ENCODE measurements at places on chromosomes 7 and 10.
A peak's percentile ranks its signal among the peaks of the same experiment; 100 is the strongest.

DNA sequence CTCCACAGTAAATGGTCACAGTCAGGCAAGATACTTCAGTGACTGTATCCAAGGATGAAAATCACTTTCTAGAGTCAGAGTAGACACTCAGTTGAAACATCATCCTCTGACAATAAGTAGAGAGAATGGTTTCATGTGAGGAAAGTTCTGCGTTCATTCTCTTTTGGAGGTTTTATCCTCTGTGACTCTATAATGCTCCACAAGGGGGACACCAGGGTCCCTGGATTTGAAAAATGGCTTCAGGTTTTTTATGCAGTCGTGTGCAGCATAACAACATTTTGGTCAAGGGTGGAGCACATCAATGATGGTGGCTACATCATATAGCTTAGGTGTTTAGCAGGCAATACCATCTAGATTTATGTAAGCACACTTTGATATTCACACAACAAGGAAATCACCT is 40.4 kb downstream of the TMEM168 start:
- DNase-seq = no peak

DNA sequence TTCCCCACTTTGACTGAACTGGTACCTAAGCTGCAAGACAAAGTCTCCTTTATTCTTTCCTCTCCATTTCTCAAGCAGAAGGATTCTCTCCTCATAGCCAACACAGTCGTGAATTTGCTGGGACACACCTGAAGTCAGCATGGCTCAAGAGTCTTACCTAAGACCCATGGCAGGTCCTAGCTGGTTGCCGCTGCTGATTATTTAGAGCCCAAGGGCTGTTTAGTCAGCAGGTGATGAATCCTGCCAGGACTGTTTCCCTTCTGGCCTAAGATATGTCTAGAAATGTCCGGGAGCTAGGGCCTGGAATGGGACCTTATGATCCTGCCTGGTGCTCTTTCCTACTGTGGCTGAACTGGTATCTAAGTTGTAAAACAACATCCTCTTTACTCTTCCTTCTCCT is 82.8 kb downstream of the AHCYL2 start:
- DNase-seq = no peak

DNA sequence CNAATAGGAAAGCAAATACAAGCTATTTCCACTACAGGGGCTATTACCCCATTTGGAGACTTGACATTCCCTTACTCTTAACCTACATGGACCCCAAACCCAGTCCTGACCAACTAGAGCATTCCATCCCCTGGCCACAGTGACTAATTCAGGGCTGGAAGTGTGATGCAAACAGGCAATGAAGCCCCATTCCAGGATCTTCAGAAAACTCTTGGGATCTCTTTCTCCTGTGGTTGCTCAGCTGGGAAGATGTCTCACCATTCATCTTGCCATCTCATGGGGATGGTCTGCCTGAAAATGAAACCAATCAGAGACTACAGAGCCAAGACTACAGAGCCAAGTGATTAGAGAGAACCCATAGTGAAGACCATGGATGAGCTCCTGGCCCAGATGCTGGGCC is 206.2 kb downstream of the ZNF365 start:
- DNase-seq = no peak

- no peak for DNase-seq
Measured at GRCh38 chr10:28947171-28947570, 269.9 kb downstream of the BAMBI start.

DNA sequence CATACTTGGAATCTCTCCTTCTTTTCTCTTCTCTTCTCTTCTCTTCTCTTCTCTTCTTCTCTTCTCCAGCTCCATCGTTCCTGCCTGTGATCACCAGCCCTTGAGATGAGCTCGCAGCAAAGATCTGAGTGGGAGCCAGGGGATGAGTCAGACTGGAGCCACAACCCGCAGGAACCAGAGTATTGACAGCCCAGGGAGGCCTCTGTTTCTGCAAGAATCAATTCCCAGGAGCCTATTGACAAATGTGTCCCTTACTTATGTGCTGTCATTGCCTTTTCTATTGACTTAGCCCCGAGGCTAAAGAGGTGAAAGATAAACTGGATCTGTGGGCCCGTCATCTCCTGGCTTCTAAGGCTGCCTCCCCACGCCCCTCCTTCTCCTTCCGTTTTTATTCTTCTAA is 13.1 kb upstream of the HABP2 start:
- no peak for DNase-seq

GRCh38 chr10:98825741-98826140 is 379.0 kb upstream of the HPS1 start:
- no peak for DNase-seq

- DNase-seq = no peak
Measured at GRCh38 chr10:11154333-11154732, 136.7 kb downstream of the CELF2 start.

DNA sequence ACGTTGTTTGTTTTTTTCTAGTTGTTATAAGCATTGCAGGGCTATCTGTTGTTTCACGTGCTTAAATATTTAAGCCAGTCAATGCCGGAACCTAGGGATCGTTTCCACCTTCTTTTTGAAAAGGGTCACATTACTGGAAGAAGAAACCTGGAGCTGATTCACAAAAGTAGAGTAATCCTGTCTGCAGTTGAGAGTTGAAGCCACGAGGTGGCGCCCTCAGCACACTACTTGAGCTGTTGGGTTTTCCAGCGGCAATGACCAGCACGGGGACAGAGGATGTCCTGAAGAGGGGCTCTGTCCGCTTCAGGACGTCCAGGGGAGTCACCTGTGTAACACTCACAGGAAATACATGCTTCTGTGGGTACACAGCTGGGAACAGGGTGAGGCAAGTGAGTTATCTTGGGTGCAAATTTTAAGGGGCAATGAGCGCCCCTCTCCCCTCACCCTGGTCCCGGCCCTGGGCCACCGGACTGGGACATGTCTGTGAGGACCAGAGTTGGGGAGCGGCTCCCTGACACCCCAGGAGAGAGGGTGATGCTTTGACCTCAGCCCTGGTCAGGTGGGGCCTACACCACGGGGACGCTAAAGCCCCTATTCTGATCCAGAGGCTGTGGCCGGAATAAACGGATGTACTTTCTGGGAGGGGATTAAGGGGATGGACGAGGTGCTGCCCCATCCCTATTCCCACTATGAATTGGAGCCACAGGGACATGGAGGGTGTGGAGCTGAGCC is 26.3 kb upstream of the WDFY4 start:
- DNase-seq = peak; percentile 16

DNA sequence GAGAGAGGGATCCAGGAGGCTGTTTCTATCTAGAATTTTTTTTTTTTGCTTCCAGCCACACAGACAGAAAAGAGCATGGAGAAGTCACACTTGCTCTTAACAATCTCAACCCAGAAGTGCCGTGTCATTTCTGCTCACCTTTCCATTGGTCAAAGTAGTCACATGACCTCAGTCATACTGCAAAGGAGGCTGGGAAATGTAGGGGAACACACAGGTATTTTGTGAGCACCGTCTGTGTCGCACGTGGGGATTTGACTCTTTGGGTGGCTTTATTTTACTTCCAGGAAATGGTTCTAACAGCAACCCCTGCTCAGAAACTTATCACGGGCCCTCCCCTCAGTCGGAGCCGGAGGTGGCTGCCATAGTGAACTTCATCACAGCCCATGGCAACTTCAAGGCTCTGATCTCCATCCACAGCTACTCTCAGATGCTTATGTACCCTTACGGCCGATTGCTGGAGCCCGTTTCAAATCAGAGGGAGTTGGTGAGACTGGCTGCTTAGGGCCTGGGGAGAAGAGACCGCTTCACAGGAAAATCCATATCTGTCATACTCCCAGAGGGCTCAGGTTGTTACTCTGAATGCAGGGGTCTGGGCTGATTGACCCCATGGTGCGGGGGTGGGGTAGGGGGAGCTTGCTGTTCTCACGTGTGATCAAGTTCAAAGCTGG is 13.1 kb upstream of the CPA1 start:
- DNase-seq = no peak

DNA sequence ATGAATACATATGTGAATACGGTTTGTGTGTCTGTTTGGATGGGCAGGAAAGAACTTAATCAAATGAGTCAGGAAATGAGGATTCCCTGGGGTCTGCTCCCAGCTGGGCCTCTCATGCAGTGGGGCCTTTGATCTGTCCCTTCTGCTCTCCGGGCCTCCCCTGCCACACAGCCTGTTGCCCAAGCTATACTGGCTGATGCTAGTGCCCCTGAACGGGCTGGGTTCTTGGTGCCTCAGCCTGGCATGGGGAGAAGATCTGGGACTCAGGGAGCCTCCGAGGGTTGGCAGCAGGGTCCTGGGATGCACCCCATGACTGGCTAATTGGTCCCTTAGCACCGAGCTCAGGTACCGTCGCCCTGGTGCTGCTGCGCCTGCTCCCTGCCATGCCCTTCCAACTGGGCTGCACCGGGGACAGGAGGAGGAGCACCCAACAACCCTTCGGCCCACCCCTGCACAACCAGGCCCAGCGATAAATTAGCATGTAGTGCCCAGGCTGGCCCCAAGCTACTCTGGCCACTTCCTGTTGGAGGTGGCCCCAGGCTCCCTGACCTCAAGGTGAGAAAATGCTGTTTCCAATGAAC is 59.9 kb upstream of the DUSP5 start:
- no peak for DNase-seq

DNA sequence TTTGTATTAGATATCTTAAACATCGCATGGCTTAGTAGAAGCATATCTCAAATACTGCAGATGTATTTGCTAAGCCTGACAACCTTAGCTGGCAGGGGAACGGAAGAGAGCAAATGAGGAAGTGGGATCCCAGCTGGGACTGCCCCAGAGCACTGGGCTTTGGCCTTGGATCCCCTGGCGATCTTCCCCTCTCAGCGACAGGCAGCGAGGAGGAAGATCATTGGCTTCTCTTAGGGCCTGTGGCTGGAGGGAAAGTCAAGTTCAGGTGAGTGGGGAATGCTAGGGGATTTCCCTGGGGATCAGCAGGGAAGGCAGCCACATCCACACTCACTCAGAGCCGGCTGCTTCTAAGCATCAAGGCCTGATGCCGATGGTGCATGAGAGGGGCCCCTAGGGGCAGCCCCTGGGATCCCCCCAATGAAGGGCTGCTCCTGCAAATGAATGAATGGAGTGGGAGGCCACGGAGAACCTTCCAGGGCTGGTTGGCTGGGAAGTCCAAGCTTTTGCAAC is 42.0 kb downstream of the LYZL2 start:
- no peak for DNase-seq

GRCh38 chr7:115135769-115136410 is 214.0 kb downstream of the MDFIC start:
- no peak for DNase-seq

DNA sequence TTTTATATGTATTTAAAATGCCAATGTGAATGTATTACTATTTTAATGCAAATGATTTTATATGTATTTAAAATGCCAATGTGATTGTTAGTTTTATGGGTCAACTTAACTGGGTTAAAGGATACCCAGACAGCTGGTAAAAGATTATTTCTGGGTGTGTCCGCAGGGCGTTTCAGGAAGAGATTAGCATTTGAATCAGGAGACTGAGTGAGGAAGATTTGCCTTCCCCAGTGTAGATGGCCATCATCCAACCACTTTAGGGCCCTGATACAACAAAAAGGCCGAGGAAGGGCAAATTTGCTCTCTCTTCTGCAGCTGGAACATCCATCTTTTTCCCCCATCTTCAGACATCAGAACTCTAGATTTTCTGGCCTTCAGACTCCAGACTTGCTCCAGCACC is 116.2 kb downstream of the BAMBI start:
- no peak for DNase-seq

DNA sequence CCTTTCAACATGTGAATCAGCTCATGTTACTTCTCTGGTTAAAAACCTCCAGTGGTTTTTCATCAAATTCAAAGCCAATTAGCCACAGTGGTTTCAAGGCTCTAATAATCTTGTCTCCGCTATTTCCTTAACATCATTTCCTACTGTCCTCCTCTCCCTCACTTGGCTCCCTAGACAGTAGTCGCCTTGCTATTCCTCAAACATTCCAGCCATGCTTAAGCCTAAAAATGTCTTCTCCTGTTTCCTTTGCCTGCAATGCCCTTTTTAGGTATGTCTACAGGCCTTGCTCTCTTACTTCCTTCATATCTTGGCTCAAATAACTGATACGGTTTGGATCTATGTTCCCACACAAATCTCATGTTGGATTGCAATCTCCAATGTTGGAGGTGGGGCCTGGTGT is 779.4 kb upstream of the LRRN3 start:
- no peak for DNase-seq

DNA sequence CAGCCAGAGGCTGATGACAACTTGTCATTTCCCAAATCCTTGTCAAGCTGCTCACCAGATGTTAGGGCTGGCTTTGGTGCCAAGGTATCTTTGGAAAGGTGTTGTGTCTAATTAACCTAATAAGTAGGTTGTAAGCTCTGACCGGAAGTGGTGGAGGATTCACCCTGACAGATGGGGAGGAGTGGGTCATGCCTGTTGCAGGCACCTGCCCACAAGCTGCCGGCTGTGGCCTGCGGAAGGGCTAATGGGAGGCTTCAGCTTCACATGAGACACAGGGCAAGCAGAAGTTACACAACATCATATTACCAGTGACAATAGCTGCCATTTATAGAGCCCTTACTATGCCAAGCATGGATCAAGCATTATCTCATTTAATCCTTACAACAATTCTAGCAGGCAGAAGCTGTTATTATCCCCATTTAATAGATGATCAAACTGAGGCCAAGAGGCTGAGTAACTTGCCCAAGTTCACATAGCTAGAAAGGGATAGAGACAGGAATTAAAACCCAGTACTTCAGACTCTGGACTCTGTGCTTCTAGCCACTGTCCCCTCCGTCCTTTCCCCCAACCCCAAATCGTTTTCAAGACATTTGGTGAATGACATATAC is 63.1 kb upstream of the DUSP5 start:
- no peak for DNase-seq

DNA sequence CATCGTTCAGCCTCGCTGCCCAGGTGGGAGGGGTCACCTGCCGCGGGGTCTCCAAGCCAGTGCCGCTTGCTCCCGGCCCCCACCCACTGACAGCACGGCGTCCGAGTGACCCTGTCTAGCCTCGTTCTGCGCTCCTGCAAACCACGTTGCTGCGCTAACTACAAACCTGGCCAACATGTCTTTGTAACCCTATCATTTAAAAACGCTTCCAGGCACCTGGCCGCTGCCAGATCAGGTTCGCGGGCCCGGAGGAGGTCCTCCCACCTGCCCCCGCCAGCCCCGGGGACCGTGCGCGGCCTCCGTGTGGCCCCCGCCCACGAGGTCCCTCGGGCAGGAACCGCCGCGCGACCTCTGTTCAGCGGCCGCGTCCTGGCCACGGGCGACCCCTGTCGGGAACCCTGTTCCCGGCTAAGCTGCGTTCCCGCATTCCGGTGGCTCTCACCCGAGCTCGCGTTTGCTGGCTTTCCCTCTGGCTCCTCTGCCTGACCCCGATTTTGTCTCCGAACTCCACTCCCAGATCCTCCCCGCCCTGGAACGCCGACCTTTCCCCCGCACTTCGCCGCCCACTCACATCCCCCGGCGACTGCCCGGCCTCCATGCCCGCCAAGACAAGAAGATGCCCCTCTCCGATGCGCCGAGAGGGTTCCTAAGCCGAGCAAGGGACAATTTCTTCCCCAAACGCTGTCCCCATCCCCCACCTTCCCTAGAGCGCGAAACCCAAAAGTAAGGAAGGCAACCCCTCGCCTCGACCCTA is 2.4 kb downstream of the SFMBT2 start:
- peak; percentile 28 for DNase-seq

Measured in stimulated activated CD4-positive, alpha-beta T cell treated with anti-CD3 and anti-CD28 coated beads, TNF-alpha, amount 100 ng/mL, for 4 hours (primary cell).